ENCODE measurements at places on chromosomes 13 and 19.

- no peak for DNase-seq
These were observed 480.4 kb upstream of the SGCG start for GRCh38 chr13:22700246-22700887.

DNA sequence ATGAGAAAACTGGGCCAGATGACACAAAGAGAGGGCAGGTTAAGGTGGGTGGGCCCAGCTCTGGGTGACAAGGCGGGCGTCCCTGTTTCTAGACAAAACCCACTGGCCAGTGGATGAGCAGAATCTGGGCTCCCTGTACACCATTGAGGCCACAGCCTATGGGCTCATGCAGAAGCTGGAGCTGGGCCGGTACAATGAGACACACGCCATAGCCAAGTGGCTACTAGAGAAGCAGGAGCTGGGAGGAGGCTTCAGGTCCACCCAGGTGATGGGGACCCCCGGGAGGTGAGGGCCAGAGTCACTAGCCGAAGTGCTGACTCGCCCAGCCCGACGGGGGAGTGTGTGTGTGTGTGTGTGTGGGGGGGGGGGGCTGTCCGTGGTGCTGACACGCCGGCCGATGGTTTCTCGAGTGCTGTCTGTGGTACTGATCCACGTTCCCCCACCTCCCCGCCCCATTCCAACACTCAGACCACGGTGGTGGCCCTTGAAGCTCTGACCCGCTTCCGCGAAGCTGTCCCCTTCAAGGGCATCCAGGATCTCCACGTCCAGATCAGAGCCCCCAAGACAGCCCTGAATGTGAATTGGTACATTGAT lies 24.3 kb upstream of the SHFL start:
- DNase-seq = no peak

DNA sequence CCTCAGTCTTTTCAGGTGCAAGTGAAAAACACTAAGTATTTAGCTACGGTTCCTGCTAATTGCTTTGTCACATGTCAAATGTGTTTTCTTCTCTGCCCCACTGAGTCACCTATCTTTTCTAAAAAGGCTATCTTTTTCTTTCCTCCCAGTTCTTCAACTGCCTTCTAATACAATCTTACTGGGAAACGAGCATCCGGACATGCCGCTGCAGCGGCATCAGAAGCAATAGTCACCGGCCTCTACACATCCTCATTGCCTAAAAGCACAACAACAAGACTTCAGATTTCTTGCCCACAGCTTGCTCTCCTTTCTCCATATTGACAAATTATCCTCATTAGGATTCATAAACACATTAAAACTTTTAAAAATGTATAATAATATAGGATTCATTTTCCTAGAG lies 1.2 kb downstream of the PCDH9 start:
- DNase-seq = no peak

GRCh38 chr13:43180837-43181236 lies 157.5 kb downstream of the DNAJC15 start:
- DNase-seq = no peak

DNA sequence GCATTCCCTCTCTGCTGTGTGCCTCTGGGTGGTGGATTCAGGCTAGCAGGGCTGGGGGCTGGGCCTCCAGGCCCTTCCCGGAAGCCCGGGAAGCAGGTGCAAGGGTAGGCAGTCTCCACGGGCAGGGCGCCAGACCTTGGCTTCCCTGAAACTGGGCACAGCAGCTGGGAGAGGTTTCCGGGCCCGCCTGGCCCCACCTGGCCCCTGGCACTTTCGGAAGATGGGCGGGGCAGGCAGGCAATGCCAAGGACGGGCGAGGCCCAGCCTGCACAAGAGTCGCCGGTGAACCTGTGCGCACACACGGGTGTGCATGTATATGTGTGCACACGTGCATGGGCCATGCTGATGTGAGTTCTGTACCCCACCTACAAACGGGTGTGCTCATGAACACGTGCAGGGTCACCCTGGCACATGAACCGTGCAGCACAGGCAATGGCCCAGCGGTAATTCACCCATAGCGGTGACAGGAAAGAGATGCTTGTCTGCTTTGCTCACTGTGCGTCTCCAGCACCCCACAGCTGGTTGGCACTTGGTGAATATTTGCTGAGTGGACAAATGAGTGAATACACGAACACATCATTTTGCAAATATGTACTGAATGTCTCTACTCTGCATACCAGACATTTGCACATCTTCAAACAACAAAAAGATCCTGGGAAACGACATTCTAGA lies 15.3 kb downstream of the GADD45B start:
- DNase-seq = no peak
